ENCODE measurements at places on chromosomes 6 and 20. TPM values are rescaled to one million over a fixed set of nuclear protein-coding genes. Genes with fewer than 3 reads are reported as not detected.

The GGTLC1 gene
- not detected for total RNA-seq

The OR14J1 gene
- total RNA-seq = not detected

The KIAA0408 gene
- 2.7 TPM for total RNA-seq

The FGD2 gene
- 1.5 TPM for total RNA-seq

The OPRL1 gene
- total RNA-seq = 1.6 TPM

The PTK7 gene
- 1.9 TPM for total RNA-seq

The HLA-DQA1 gene
- total RNA-seq = 4.7 TPM

The MEI4 gene
- total RNA-seq = not detected

The ADAM33 gene
- not detected for total RNA-seq

The SNPH gene
- 7.3 TPM for total RNA-seq

The FBXO30 gene
- 3.1 TPM for total RNA-seq

The LZTS3 gene
- 0.62 TPM for total RNA-seq

The SLC22A1 gene
- total RNA-seq = 0.67 TPM

The RAB44 gene
- total RNA-seq = 0.15 TPM

The IMPG1 gene
- not detected for total RNA-seq

The TREM1 gene
- 0.40 TPM for total RNA-seq

The SIRPG gene
- total RNA-seq = 82.6 TPM

The ISM1 gene
- total RNA-seq = 1.4 TPM

The MUCL3 gene
- not detected for total RNA-seq

The PNLDC1 gene
- total RNA-seq = 0.17 TPM

The FNDC11 gene
- total RNA-seq = 0.57 TPM

The SNAI1 gene
- total RNA-seq = not detected

The GTPBP2 gene
- total RNA-seq = 98.3 TPM

The CFAP61 gene
- not detected for total RNA-seq

The TCP11 gene
- total RNA-seq = not detected

The TCF15 gene
- total RNA-seq = not detected

The ILRUN gene
- 68.0 TPM for total RNA-seq

The TGM3 gene
- not detected for total RNA-seq

The MACROD2 gene
- not detected for total RNA-seq
